AG04450 (cell line): ENCODE measurements at places on chromosomes 6 and 20. TPM values are rescaled to one million over a fixed set of nuclear protein-coding genes. Genes with fewer than 3 reads are reported as not detected.

Gene SLC4A11
- 0.47 and 0.53 TPM in 2 replicates for polyA plus RNA-seq

Gene IPCEF1
- polyA plus RNA-seq: 0.35 and 0.66 TPM in 2 replicates

Gene SIRPD
- polyA plus RNA-seq: not detected in 2 replicates

Gene TULP1
- polyA plus RNA-seq: not detected in 2 replicates

Gene ARMC12
- 0.53 and 0.58 TPM in 2 replicates for polyA plus RNA-seq

Gene SLC26A8
- polyA plus RNA-seq: not detected in 2 replicates

Gene MATN4
- 0.04 TPM in 1 of 2 replicates, not detected in the other for polyA plus RNA-seq
